ENCODE measurements at places on chromosomes 3 and 15. TPM values are rescaled to one million over a fixed set of nuclear protein-coding genes. Genes with fewer than 3 reads are reported as not detected.

Gene TIGIT
- not detected for total RNA-seq

Gene HHLA2
- total RNA-seq: 0.09 TPM

Gene APBA2
- 0.77 TPM for total RNA-seq

Gene TMEM43
- 97.6 TPM for total RNA-seq

Gene ACP3
- total RNA-seq: 1.4 TPM

Gene HRG
- total RNA-seq: not detected

Data from bronchial smooth muscle cell (primary cell).